Naive B cell (primary cell): ENCODE measurements at places on chromosomes 16 and 17. TPM values are rescaled to one million over a fixed set of nuclear protein-coding genes. Genes with fewer than 3 reads are reported as not detected.

Gene C1QL1
- polyA plus RNA-seq: not detected

DNA sequence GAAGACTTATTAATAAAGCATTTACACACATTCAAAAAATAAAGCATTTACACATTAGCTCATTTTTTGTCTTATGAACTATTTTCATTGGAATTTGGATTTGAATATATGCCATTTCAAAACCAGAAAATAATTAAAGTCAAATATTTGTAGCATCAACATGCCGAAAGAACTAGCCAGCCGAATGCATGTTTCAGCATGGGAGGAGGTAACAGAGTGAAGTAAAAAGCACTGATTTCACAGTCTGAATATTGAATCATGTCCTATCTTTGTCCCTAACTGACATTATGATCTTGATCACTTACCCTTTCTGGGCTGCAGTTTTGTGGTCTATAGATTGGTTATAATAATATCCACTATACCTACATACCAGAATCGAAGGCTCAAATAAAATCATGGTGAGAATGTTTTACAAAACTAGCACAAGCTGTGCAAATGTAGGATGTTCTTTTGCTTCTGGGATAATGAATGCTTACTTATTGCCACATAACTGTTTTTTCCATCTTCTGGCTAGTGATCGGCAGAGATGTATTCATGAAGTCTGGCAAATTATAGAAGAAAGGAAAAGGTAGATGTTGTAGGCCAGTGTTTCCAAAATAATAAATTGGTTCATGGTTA is 84.7 kb downstream of the TUBD1 start:
- H3K36me3 ChIP-seq: no peaks in the 10 kb centered on the region
- no peak for DNase-seq
- no peak overlapping the region for H3K27ac ChIP-seq

GRCh38 chr17:56144223-56144622 is 9.1 kb upstream of the ANKFN1 start:
- H3K4me3 ChIP-seq: no peak overlapping the region
- no peak for DNase-seq
- H3K4me1 ChIP-seq: no peaks in the 10 kb centered on the region
- no peaks in the 10 kb centered on the region for H3K36me3 ChIP-seq
- H3K27ac ChIP-seq: no peak overlapping the region

DNA sequence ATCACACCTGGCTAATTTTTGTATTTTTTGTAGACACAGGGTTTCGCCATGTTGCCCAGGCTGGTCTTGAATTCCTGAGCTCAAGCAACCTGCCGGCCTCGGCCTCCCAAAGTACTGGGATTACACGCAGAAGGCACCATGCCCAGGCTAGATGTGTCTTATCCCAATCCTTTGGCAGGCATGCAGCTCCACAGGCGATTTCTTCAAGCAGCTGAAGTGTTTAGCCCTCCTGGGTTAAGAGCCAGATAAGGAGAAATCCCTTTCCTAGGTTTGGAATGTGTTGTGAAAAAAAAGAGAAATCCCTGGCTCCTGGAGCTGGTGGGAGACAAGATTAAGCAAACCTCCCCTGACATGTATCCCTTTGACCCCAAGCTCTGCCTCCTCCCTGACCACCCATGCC is 2.1 kb upstream of the NHERF1 start:
- peak overlapping the region; percentile 98 for H3K4me3 ChIP-seq
- no peak for DNase-seq
- no peaks in the 10 kb centered on the region for H3K36me3 ChIP-seq
- H3K27me3 ChIP-seq: no peaks in the 10 kb centered on the region

DNA sequence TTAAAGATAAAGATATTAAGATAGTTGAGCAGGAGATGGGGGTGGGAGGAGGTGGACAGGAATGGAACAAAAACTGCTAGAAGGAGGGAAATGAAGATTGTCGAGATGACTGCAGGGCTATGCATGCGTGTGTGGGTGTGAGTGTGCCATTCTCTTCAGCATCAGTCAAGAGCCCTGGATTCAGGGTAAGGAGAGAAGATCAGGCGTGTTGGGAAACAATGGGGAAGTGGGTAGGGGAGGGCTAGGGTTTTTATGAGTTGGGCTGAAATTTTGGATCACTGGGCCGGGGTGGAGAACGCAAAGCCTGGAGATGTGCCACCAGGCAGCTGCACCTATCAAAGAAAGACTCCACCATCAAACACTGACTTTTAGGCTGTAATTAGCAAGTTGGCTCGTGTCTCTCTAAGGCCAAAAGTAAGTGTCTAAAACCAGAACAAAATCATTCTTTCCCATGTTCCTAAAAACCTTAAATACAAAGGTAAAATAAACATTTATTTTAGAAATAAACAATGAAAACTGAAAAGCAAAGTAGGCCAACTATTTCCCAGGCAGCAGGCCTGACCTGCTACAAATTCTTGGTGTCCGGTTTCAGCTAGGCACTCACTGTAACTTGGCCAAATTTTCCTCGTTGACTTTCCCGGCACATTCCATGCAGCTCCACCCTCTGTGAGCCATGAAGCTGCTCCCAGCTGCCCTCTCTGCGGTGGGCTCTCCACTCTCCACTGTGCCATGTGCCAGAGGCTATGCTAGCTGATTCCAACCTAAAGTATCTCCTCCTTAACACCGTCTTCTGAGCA is 4.2 kb downstream of the CDRT4 start:
- H3K36me3 ChIP-seq: peaks cover 9% of the 10 kb centered on the region
- no peaks in the 10 kb centered on the region for H3K27me3 ChIP-seq
- H3K4me1 ChIP-seq: no peaks in the 10 kb centered on the region
- no peak for DNase-seq
- no peak overlapping the region for H3K27ac ChIP-seq

GRCh38 chr16:74608944-74609343 is 2.0 kb upstream of the GLG1 start:
- DNase-seq: no peak
- peaks cover 24% of the 10 kb centered on the region for H3K4me1 ChIP-seq
- H3K27ac ChIP-seq: no peak overlapping the region
- no peaks in the 10 kb centered on the region for H3K27me3 ChIP-seq

GRCh38 chr16:81816793-81817210 is 37.7 kb downstream of the PLCG2 start:
- no peaks in the 10 kb centered on the region for H3K27me3 ChIP-seq
- H3K4me1 ChIP-seq: peaks cover 97% of the 10 kb centered on the region
- no peaks in the 10 kb centered on the region for H3K36me3 ChIP-seq
- H3K4me3 ChIP-seq: peak overlapping the region; percentile 61
- peak overlapping the region; percentile 98 for H3K27ac ChIP-seq

GRCh38 chr16:51228097-51228659 is 77.1 kb upstream of the SALL1 start:
- no peak overlapping the region for H3K4me3 ChIP-seq
- no peaks in the 10 kb centered on the region for H3K27me3 ChIP-seq
- DNase-seq: no peak
- no peaks in the 10 kb centered on the region for H3K4me1 ChIP-seq
